ENCODE measurements at places on chromosomes 7 and 10.

DNA sequence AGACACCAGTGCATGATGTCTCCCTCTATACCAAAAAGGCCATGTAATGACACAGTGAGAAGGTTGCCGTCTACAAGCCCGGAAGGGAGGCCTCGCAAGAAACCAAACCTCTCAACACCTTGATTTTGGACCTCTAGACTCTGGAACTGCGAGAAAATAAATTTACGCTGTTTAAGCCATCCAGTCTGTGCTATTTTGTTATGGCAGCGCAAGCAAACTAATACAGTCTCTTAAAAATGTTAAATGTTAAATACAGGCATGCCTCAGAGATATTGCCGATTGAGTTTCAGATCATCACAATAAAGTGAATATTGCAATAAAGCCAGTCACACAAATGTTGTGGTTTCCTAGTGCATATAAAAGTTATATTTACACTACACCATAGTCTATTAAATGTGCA is 5.0 kb upstream of the MINDY3 start:
- no peak for DNase-seq
- peaks cover 6% of the 10 kb centered on the region for H3K4me1 ChIP-seq
- no peaks in the 10 kb centered on the region for H3K27me3 ChIP-seq
- no peak overlapping the region for H3K27ac ChIP-seq
- no peak overlapping the region for H3K4me3 ChIP-seq
- H3K36me3 ChIP-seq = no peaks in the 10 kb centered on the region

- H3K36me3 ChIP-seq = no peaks in the 10 kb centered on the region
- H3K27ac ChIP-seq = no peak overlapping the region
- H3K27me3 ChIP-seq = no peaks in the 10 kb centered on the region
- no peak for DNase-seq
- peaks cover 70% of the 10 kb centered on the region for H3K4me1 ChIP-seq
Observed at GRCh38 chr7:32887395-32887794, 4.2 kb downstream of the KBTBD2 start.

DNA sequence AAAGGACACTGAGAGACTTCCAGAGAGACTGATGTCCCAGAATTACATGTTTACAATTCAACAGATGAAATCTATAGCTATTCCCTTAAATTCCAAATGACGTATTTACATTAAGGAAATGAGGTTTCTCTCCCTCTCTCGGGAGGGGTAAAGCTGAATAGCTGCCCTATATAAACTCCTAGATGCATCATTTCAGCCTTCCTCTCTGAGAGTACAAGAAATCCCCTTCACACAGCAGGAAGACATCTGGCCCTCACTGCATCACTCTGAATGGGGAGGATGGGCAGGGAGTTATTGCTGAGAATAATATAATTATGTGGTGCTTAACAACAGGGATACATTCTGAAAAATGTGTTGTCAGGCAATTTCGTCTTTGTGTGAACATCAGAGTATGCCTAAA is 11.0 kb downstream of the POT1 start:
- H3K4me1 ChIP-seq = no peaks in the 10 kb centered on the region
- no peak for DNase-seq
- H3K27ac ChIP-seq = no peak overlapping the region
- H3K27me3 ChIP-seq = no peaks in the 10 kb centered on the region

DNA sequence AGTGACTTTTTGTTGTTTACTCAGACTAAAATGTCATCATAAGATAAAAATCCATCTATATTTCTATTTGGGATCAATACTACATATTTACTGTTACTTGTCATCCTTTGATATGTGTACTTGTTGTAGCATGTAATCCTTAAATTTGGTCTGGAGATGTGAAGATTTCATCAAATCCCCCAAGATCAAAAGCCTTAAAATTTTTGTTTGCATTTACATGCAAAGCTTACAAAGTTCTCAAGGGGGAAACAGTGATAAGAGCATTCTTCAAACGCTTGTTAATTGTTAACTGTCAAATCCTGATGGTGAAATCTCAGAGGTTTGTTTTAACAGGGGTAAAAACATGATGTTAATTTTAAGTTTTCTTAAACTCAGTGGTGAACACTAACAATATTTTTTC is 84.9 kb upstream of the SKAP2 start:
- no peaks in the 10 kb centered on the region for H3K4me1 ChIP-seq
- DNase-seq = no peak

- peak overlapping the region; percentile 33 for H3K27ac ChIP-seq
- H3K4me3 ChIP-seq = no peak overlapping the region
- no peaks in the 10 kb centered on the region for H3K36me3 ChIP-seq
- no peaks in the 10 kb centered on the region for H3K27me3 ChIP-seq
Observed at GRCh38 chr7:92255308-92255707, 9.5 kb downstream of the ANKIB1 start.

- no peaks in the 10 kb centered on the region for H3K4me1 ChIP-seq
- no peaks in the 10 kb centered on the region for H3K36me3 ChIP-seq
- H3K27me3 ChIP-seq = no peaks in the 10 kb centered on the region
- H3K4me3 ChIP-seq = no peak overlapping the region
- no peak overlapping the region for H3K27ac ChIP-seq
Observed at GRCh38 chr7:78412216-78412858, 613.8 kb downstream of the PHTF2 start.

DNA sequence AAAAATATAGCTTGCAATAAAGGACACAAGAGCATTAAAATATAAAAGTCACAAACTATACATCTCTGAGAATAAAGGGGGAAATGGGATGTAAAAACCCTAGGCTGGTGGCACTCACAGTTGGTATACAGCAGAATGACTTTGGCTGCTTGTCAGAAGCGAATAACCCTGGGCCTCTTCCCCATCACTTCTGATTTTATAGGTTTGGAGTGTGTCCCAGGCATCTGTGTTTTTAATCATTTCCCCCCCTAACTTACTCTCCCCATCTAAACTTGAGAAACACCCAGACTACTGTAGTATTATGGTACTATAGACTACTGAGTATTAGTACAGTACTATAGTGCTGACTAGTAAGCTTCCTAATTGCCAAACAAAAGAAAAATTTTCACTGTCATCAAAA is 1.8 kb upstream of the RPA3 start:
- H3K4me1 ChIP-seq = no peaks in the 10 kb centered on the region
- H3K27me3 ChIP-seq = no peaks in the 10 kb centered on the region
- no peak overlapping the region for H3K4me3 ChIP-seq
- no peaks in the 10 kb centered on the region for H3K36me3 ChIP-seq
- no peak overlapping the region for H3K27ac ChIP-seq
- no peak for DNase-seq

DNA sequence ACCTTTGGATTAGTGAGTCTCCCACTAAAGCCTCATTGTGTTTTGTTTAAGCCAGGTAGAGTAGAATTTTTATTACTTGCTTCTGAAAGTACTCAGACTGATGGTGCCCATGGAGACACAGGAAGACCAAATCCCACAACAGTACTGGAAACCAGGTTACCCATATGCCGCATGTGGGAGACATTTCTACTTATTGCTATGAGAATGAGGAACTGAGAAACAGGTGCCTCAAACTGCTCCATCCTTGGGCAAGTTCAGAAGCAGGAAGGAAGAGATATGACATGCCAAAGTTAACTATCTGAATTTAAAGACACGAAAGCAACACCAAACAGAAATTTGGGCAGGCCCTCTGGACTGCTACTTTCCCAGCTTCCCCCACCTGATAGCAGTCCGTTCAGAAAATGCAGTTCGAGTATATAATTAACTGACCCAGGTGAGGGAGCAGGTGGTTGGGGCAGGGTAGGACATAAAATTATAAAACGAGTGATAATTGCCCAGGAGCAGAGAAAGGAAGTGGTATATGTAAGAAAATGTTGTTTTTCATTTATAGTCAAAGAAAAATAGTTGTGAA is 382.3 kb upstream of the MTPN start:
- H3K27me3 ChIP-seq = no peaks in the 10 kb centered on the region
- no peak overlapping the region for H3K27ac ChIP-seq
- H3K4me3 ChIP-seq = no peak overlapping the region

DNA sequence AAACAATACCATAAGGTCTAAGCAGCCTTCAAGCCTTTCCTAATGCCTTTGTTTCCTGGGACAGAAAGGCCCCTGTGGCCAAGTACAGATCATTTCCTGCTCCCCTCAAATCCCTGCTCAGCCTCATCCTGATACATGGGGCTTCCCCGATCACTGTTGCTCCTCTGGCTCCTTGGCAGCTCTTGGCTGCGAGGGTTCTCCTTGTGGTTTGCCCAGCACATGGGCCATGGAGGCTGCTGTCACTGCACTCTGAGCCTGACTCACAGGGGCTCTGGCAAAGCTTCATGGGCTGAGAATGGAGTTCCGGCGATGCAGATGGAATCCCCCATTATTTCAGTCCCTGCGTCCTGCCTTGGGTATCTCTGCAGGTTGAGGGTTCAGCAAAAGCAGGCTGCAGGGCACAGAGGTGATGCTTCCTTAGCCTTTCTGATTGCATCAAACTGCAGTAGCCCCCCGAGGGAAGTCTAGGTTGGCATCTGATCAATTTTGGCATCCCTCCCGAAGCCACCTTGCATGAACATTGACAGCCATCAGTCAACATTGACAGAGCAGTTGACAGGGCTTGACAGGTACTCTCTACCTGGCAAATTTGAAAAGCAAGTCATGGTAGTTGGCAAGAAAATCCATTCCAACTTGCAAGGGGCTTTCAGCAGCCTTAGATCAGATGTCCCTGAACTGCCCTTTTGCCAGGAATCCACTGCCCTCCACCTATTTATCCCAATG is 168.6 kb downstream of the GFRA1 start:
- DNase-seq = no peak
- H3K4me1 ChIP-seq = no peaks in the 10 kb centered on the region
- no peak overlapping the region for H3K27ac ChIP-seq
- no peak overlapping the region for H3K4me3 ChIP-seq

GRCh38 chr7:116145245-116145852 is 65.0 kb upstream of the TES start:
- H3K27ac ChIP-seq = no peak overlapping the region
- no peaks in the 10 kb centered on the region for H3K4me1 ChIP-seq

- H3K27ac ChIP-seq = no peak overlapping the region
- H3K4me1 ChIP-seq = no peaks in the 10 kb centered on the region
Observed at GRCh38 chr10:112203328-112204076, 19.9 kb upstream of the GPAM start.

- DNase-seq = no peak
- H3K27me3 ChIP-seq = no peaks in the 10 kb centered on the region
- H3K36me3 ChIP-seq = no peaks in the 10 kb centered on the region
- H3K4me1 ChIP-seq = no peaks in the 10 kb centered on the region
Observed at GRCh38 chr7:85144771-85145170, 42.1 kb downstream of the SEMA3D start.

Data from upper lobe of left lung (tissue), 6 donors.